ENCODE measurements at places on chromosomes 1 and 21.

DNA sequence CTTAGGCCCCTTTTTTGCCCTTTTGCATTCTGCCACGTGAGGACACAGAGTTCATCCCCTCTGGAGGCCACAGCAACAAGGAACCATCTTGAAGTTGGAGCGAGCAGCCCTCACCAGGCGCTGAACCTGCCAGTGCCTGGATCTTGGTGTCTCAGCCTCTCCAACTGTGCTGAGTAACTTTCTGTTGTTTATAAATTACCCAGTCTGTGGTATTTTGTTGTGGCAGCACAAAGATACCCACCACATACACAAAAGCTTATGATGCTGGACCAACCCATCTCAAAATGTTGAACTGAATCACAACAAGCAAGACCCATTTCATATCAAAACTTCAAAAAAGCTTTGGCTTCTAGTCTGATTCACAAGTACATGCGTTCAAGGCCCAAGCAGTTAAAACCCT is 649.9 kb downstream of the KIF26B start:
- no peak for DNase-seq

DNA sequence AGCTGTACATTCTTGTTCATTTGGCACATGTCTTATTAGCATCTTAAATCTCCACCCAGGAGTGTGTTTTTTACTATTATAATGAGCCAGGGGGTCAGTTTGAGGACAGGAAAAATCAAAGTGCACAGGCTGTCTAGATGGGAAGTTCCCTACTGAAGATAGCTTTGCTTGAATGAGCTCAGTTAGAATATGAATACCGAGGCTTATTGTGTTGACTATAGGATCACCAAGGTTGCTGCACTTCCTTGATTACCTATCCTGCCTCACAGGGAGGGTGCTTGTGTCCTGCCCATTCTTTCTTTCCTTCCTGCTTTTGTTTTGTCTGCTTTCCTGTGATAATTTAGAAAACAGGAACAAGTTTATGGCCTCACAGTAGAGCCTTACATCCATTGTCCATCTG is 16.3 kb downstream of the PHGDH start:
- no peak for DNase-seq

GRCh38 chr1:6246497-6247467 is 2.8 kb downstream of the HES3 start:
- DNase-seq, result no peak

- no peak for DNase-seq
Measured at GRCh38 chr1:14437417-14437918, 161.0 kb upstream of the KAZN start.

DNA sequence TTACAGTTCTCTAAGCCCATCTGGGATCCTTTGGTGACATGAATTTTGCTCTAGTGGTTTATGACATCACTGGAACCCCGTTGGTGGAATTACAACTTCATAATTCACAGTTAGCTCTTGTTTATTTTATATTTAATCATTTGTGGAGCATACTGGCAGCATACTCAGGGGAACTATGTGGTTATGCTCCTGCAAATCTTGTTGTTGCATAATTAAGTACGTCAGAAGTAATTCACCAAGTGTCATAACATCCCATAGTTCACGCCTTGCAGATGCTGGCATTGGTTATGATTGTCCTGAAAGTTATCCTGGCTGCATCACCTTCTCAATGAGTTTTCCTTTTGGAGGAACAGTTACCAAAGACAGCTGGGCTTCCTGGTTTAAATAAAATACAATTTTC is 16.5 kb downstream of the PRRX1 start:
- DNase-seq, result no peak

GRCh38 chr1:184757406-184757805 is 2.7 kb upstream of the EDEM3 start:
- no peak for DNase-seq

GRCh38 chr1:51313268-51313852 is 17.0 kb downstream of the TTC39A start:
- DNase-seq, result no peak

DNA sequence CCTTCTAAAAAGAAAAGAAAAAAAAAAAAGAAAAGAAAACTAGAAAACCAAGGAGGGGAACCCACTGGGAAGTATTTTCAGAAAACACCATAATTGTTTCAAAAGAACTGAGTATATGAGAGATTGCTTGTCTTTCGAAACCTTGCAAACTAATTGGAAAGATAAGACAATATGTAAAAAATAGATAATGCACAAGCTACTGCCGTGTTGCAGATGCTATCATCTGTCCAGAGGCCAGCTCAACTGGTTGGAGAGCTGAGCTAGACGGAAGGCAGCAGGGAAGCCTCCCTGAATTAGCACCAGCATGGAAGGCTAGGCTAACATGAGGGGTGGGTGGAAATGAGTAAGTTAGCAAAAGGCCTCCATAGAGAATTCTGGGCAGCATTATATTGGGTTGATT is 16.2 kb upstream of the CACHD1 start:
- DNase-seq, result no peak

- no peak for DNase-seq
Measured at GRCh38 chr1:34370748-34371147, 194.0 kb downstream of the C1orf94 start.

- DNase-seq, result no peak
Measured at GRCh38 chr1:200040481-200041138, 13.1 kb downstream of the NR5A2 start.

- DNase-seq, result no peak
Measured at GRCh38 chr1:16124377-16125087, 31.3 kb downstream of the EPHA2 start.

GRCh38 chr1:2202008-2202575 is 7.5 kb upstream of the FAAP20 start:
- DNase-seq, result no peak

Data from HS-5 (cell line).